Globus pallidus (tissue), 1 donor: ENCODE measurements at places on chromosomes 11 and 22.

- no peak for DNase-seq
Measured at GRCh38 chr11:57429946-57430345, 3.0 kb upstream of the SLC43A3 start.

DNA sequence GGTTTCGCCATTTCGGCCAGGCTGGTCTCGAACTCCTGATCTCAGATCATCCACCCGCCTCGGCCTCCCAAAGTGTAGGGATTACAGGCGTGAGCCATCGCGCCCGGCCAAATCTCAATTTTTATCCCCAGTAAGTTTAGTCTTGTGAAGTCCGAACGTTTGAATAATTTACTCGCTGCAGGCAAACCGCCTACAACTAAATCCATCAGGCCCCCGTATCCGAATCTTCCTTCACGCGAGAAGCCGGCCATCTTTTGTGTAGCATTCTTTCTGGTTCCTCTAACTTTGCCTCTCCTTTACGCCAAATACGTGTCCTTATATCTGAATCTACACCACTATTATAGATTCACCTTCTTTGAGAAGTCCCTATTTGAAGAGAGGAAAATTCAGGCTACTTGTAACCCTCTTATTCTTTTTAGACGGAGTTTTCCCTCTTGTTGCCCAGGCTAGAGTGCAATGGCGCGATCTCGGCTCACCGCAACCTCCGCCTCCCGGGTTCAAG is 581 bp upstream of the EIF3L start:
- DNase-seq, result no peak

DNA sequence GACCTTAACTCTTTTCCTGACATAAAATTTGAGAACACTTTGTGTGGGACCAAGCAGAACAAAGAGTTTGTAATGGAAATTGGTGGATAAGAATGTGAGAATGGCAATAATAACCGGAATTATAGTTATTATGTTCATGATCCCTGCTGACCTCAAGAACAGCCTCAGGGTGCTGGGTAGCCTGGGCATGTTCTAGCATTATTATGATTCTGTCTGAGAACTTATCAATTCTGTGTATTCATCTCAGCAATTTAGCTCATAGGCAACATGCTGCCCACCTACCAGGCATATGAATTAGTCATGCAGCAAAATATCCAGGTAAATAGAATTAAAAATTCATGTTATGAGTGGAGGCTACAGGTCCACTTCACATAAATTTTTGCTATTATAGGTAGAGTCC is 61.9 kb downstream of the CTSC start:
- no peak for DNase-seq

- DNase-seq, result no peak
Measured at GRCh38 chr11:10659339-10660216, 34.0 kb downstream of the IRAG1 start.

GRCh38 chr11:117094776-117095175 is 3.5 kb downstream of the SIK3 start:
- DNase-seq, result peak; percentile 74

DNA sequence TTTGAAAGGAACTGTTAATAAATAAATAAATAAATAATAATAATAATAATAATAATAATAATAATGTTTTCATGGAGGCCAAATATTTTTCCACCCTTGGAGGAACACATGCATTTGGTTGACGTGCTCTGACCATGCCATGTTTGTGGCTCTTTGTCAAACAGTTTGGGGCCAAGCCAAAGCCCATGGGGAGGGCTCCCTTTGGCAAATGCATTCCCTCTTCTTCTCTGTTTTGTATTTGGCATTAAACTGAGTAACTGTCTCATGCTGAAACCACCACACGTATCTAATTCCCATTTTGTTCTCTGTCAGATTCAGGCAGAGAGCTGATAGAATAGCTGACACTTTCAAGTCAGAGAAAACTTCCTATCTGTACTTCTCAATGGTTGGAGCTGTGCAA is 68.6 kb upstream of the PAX6 start:
- peak; percentile 5 for DNase-seq

GRCh38 chr11:60989093-60989650 is 17.7 kb downstream of the CD6 start:
- no peak for DNase-seq

DNA sequence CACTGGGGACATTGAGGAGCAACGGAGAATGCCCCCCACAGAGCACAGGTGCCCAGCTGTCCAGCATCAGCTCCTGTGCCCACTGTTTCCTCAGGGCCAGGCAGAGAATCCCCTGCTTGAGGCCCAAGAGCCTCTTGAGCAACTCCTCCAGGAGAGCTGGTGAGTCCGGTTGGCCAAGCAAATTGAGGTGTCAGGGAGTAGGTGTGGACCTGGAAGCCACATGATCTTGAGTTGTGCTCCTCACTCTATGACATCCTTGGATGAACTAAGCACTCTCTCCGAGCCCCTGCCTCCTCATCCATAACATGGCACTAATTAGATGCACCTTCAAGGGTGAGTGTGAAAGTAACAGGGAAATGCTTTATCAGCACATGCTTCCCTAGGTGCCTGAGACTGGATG is 121.3 kb downstream of the DBX1 start:
- DNase-seq, result no peak

- DNase-seq, result no peak
Measured at GRCh38 chr22:30290342-30291057, 1.2 kb upstream of the CASTOR1 start.

GRCh38 chr11:95419915-95420314 is 188.9 kb upstream of the SESN3 start:
- no peak for DNase-seq

DNA sequence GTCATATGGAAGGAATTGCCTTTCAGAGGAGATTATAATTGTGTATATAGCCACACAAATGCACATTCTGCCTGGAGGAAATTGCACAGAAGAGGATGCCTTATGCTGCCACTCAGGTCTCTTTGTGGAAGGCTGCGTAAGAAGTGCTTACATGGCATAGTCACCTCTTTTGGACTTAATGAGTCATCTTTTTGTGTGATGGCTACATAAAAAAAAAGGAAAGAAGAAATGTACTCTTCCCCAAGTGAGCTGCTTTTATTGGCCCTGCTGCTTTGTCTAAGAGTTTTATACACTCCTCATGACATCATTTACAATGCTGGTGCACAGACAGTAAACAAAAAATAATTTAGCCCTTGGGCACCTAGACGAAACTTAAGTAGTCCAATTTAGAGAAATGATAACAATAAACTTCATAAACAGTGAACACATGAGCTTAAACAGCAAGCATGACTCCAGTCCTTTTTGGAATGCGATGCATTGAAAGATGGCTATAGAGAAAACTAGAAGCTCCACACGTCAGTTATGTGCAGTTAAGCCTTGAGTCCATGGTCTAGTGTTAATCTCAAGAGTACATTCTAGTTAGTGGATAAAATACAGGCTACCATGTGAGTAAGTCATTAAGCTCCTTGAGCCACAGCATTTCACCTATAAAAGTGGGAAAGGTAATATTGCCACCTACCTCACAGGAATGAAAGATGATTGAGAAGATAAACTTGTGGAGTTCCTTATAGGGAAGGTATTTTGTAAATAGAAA is 12.0 kb downstream of the CSTPP1 start:
- no peak for DNase-seq

- no peak for DNase-seq
Measured at GRCh38 chr11:10181811-10182210, 112.2 kb downstream of the SBF2 start.
